Stimulated activated CD4-positive, alpha-beta T cell treated with anti-CD3 and anti-CD28 coated beads, TNF-alpha, amount 100 ng/mL, for 48 hours (primary cell): ENCODE measurements at places on chromosomes 3 and 15.

GRCh38 chr3:50588759-50589433, 19.6 kb downstream of the HEMK1 start:
- DNase-seq: no peak

DNA sequence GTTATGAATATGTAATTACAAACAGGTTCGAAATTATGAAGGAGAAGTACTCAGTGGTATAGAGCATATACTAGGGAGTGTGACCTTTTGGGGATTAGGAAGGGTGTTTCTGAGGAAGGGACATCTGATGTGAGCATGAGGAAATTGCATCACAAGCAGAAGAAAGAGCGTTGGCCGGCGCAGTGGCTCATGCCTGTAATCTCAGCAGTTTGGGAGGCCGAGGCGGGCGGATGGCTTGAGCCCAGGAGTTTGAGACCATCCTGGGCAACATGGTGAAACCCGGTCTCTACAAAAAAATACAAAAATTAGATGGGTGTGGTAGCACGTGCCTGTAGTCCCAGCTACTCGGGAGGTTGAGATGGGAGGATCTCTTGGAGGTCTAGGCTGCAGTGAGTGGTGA, 6.9 kb downstream of the CMTM7 start:
- DNase-seq: no peak

DNA sequence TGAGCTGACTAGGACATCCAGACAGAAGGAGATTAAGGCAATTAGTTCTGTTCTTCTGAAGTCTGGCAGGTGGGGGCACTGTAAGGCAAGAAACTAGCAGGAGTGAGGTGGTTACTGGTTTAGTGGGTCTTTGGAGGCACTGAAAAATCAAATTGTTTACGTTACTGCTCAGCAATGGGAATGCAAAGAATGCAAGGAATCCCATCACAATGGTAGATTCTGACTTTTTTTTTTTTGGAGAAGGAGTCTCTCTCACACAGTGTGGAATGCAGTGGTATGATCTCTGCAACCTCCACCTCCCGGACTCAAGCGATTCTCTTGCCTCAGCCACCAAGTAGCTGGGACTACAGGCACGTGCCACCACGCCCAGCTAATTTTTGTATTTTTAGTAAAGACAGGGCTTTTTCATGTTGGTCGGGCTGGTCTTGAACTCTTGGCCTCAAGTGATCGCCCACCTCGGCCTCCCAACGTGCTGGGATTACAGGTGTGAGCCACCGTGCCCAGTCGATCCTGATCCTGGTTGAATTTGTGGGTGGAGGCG, 16.4 kb downstream of the FAM107A start:
- DNase-seq: no peak

DNA sequence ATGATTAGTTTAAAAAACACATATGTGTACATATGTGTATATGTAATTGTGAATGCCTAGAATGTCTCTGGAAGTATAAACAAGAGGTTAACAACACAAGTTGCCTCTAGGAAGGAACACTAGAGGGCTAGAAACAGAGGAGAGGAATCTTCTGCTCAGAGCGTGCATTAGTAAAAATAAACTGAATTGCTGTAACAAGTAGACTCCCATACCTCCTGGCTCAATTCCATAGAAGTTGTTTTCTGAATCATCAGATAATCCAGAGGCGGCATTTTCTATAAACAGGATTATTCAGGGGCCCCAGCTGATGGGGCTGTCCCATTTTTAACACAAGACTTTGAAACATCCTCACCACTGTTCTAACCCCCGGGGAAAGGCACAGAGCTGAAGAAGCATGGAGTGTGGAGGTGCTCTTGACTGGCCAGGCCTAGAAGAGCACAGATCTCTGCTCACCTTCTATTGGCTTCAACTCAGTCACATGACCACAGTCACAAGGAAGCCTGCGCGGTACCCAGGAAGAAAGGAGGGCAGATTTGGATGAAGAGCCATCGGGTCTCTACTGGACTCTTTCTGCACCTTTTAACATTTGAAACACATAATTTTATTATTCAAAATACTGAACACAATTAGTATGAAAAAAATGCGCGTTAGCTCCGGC, 145.7 kb downstream of the TLE3 start:
- no peak for DNase-seq

DNA sequence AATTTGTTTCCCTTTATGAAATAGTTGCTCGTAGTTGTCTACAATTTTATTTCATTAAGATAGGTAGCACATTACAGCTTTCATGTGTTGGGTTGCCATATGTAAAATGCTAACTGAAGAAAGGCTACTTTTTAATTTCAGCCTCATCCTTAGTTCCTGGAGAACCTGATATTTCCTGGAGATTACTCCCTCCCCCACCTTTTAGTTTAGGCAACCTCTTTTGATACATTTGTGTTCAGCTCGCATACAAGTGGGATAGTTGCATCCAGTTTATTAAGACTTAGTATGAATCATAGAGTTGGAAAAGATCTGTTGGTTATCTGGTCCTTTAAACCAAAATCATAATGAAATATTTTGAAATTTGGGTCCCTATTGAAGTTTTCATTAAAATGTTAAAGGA, 6.0 kb downstream of the SETD5 start:
- no peak for DNase-seq

DNA sequence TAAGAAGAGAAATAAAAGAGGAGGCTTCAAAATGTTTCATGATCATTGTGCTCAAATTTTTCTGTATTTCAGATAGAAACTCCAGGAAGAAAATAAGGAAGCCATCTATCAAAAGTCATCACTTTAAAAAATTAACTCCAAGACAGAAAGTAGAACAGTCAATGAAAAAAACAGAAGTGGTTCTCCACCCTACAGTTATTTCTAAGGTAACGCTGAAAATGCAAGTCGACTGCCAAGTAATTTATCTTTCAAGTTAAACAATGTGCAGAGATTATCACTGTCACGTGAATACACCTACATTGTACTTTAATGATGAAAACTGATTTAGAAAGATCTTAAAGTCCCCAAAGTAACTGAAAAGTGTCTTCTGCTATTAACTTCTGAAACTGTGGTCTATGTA, 78.5 kb upstream of the SNRPA1 start:
- DNase-seq: no peak

DNA sequence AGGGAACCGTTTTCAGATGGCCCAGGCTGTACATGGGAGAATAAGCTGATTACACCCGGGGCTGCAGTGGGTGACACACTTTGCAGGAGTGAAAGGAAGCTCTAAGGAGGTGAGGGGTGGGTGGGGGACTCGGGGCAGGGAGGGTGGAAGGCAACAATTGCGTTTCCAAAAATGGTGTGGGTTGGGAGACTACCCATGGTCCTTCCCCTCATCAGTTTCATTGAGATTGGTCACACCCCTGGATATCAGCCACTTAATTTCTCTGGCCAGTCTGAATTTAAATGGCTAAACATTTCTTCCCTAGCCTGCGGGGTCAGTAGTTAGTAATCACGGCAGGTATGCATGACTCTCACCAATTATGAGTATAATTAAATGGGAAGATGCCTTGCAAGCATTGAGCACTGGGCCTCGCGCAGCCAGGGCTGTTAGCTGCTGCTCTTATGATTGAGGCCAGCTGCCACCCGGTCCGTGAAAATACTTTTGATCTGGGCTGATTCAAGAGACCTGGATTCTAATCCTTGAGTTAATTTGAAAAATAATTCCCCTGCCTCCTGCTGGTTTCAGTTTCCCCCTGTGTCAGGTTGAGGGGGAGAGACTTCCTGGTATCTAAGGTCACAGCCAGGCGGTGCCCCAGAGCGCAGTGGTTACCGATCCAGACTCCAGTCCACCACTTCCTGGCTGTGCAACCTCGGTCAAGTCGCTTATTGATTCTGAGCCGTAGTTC, 23.3 kb downstream of the SLC6A6 start:
- no peak for DNase-seq
